ENCODE measurements at places on chromosomes 12 and 14.

- DNase-seq = no peak
These were observed 19.5 kb downstream of the ANO6 start for GRCh38 chr12:45235087-45236025.

- DNase-seq = no peak
These were observed 181.0 kb upstream of the TBX3 start for GRCh38 chr12:114864837-114865551.

DNA sequence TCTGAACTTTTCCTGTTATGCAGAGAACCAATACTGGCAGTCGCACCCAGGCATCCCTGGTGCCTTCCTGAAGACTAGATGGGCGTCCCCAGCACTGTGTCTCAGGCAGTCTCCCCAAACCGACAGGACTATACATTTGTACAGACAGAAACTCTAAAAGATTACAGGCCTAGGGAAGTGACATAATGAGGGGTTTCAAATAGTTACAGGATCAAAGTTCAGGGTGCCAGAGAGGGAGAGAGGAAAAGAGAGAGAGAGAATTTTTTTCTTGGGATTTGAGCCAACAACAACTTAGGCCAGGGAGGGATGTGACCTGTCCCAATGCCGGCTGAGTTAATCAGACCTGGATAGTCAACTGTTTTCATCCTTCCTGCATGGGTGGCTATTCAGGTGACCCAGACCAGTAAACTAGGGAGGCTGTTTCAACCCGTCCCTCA, 9.3 kb upstream of the GMFB start:
- DNase-seq = no peak

GRCh38 chr12:127589541-127589940, 677.4 kb upstream of the TMEM132C start:
- no peak for DNase-seq

DNA sequence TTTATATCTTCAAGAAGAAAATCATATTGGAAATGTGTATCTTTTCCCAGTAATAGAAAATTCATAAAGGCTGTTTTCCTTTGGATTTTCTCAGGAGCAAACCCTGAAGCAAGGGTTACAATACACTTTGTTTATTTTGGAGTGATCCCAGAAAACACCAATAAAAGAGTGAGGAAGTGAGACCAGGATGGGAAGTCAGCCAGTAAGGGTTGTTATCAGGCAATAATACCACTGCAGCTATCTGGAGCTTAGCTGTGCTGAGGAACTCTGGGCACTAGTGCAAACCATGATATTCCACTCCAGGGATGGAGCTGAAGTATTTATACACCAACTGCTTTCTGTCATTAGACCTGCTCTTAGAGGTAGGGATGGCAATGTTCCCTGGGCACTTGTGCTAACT, 1002.3 kb downstream of the FLRT2 start:
- no peak for DNase-seq

GRCh38 chr14:76995279-76996035, 33.1 kb downstream of the IRF2BPL start:
- no peak for DNase-seq

GRCh38 chr12:70194076-70194475, 49.2 kb upstream of the CNOT2 start:
- DNase-seq = no peak

DNA sequence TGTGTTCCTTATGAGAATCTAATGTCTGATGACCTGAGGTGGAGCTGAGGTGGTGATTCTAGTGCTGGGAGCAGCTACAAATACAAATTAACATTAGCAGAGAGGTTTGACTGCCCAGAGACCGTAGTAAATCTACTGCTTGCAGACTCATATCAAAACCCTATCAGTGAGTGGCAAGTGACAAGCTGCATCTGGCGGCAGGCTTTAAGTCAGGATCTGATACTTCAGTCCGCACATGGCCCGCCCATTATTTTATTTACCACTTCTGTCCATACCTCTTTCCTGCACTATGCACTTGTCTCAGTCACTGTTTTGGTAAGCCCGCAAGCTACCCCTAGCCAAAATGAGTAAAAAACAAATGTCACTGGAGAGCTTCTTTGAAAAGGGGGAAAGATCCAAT, 11.4 kb downstream of the CEP128 start:
- DNase-seq = no peak

GRCh38 chr14:70907996-70908934, 1.0 kb downstream of the PCNX1 start:
- DNase-seq = peak; percentile 4

- no peak for DNase-seq
These were observed 28.5 kb downstream of the WNK1 start for GRCh38 chr12:780750-781379.

DNA sequence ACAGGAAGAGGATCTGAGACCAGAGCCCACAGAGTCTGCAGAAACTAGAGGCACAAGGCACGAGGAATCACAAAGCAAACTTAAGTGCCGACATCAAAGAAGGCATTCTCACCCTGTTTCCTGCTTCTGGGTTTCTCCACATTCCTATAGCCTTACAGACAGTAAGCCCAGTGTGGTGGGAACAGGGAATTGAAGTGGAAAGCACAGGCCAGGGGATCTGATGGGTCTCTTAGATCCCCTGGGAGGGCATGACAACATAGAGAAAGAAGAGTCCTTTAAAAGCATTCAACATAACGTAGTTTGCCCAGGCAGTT, 75.6 kb upstream of the FRMD6 start:
- no peak for DNase-seq

DNA sequence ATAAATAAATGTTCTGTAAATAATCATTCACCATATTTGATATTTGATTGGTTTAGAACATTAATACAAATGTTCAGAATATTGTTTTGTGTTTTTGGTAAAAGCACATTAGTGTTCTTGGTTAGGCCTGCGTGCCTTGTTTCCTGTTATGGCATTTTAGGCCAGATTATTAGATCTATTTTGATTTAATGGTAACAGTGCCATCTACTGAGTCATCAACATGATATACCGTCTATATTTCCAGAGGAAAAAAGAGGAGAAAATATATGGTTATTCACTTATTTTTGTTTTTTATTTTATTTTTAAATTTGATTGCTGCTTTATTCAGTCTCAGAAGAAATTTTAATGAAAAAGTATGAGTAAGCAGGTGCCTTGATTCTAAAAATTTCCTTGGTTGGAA, 60.3 kb downstream of the GPHN start:
- DNase-seq = no peak

DNA sequence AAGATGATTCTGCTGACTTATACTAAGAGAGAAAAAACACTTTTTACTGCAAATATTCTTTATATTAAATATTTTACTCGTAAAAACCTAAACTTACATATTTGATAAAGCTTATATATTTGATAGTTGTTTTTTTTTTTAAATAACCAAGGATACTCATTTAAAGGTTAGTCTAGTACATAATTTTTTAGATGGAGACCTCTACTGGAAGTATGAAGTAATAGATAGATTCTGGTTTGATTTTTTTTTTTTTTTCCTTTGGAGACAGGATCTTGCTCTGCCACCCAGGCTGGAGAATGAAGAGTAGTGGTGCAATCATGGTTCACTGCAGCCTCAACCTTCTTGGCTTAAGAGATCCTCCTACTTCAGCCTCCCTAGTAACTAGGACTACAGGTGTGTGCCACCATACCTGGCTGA, 16.4 kb downstream of the ARID2 start:
- no peak for DNase-seq

GRCh38 chr12:43206396-43206795, 345.6 kb downstream of the ADAMTS20 start:
- DNase-seq = no peak

DNA sequence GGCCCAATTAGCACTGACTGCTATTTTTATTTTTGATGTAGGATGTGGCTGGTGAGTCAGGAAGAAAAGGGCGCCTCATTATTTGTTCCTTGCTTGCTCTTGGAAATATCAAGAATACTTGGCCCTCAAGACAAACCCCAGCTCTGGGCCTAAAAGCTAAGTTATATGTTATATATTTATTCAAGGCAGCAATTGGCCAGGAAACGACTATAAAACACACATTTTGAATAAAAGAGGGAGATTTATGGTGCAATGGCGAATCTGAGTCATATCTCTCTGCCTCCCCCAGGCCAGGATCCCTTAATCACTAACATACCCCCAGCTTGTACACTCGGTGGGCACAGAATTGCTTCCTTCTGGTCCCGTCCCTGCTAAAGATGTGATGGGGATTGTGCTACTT, 63.3 kb downstream of the TBX5 start:
- DNase-seq = no peak

DNA sequence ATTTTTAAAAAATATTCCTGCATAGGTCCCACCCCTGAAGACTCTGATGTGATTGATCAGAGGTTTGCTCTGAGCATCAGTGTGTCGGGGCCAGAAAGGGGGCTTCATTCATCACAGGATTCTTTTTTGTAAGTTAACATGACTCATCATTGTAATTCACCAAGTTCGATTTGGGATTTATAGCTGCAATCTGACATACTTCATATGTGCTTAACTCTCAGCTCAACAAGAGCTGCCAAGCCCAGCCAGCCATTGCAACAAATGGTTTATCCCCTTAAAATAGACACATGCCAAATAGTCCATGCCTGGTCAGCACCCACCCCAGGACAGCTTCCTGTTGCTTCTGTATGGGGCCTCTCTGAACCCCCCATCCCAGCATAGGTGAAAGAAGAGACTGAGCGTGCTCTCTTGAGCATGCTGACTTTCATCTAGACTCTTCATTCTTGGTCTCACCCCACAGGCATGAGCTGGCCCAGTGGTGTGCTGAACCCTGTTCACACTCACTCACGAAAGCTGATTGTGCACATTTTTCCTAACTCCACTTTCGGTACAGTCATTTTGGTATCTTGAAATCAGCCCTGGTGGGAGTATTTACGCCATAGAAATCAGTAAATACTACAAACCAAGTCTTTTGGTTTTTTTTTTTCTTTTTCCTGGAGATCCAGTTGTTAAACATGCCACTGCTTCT, 101.4 kb downstream of the STAB2 start:
- no peak for DNase-seq

GRCh38 chr12:39902821-39903220, 203.1 kb downstream of the SLC2A13 start:
- DNase-seq = no peak

- DNase-seq = no peak
These were observed 20.2 kb upstream of the NUDT14 start for GRCh38 chr14:105201156-105201924.

GRCh38 chr12:18849761-18850160, 111.8 kb downstream of the CAPZA3 start:
- DNase-seq = no peak

DNA sequence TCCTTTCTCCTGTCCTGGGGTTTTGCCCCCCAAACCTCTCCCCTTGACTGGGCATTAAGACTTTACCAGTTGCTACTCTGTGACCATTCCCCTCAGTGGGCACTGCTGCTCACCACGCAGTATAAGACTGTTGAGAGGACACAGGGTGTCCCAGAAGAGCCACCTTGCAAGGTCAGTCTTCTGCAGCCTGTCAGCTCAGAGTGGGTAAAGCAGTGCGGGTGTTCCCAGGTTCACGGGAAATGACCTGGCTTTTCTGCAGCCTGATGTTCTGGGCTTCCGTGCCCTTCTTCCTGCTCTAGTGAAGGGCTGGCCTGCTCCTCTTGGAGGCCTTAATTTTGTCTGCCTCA, 34.2 kb downstream of the KCNA1 start:
- DNase-seq = no peak

GRCh38 chr12:83784298-83784890, 1097.7 kb downstream of the TMTC2 start:
- no peak for DNase-seq

DNA sequence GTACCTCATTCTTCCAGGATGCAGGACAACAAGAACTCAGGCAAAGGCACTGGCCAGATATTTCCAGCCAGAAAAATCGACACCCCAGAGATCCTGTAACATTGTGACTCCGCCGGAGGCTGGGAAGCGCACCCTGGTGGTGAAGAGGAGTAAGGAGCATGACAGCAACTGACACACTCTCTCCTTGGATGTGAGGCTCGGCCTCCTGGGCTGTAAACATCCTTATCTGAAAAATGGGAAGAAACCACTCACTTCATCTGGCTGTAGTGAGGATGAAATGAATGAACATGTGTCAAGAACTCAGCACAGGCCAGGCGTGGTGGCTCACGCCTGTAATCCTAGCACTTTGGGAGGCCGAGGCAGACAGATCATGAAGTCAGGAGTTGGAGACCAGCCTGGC, 27.5 kb downstream of the TCHP start:
- no peak for DNase-seq

- DNase-seq = peak; percentile 98
These were observed 67.6 kb downstream of the FOXN3 start for GRCh38 chr14:89349171-89350008.

All from NCI-H748 treated with DMSO at 0.1 percent for 48 hours (cell line).